Fibroblast of skin of back (primary cell): ENCODE measurements at places on chromosomes 16 and 17.
A peak's percentile ranks its signal among the peaks of the same experiment; 100 is the strongest.

GRCh38 chr16:81657224-81657623 lies 121.9 kb upstream of the PLCG2 start:
- no peak for DNase-seq

DNA sequence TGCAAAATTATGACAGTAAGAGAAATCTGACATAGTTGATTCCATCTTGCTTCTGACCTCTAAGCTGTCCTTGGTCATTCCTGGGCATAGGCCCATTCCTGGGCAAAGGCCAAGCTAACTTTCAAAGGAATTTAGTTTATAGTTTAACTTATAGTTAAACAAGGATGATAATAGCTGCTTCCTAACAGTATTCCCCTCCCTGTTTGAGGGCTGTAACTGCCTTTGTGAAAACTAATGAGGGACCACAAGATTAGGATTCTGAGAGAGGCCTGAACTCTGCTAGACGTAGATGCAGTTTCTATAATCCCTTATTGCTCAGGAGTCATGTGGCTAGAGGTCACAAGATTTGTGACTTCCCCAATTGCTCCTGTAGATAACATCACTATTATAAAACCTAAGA lies 80.2 kb upstream of the ASIC2 start:
- no peak for DNase-seq

DNA sequence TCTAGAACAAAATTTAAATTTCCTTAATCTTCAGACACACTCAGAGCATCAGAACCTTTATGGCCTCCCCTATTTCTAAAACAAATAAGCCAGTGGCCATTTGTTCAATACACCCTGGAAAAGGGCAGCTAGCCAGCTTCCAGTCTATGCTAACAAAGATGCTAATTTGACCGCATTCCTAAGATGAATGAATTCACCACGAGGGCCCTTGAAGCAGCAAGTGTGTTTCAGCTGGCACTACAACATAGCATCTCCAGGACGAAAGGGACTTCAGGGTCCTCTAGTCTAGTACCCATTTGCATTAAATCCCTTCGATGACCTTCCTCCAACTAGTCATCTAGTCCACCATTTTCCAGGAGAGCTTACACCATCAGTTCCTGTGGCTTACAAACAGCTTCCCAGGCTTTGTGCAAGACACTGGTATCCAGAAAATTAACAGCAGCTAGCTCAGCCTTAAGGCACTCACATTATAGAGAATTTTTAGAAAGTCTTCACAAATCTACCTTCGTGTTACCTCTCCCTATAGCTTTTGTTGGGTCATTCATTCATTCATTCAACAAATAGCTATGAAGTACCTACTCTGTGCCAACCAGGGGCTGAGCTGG lies 10.9 kb downstream of the KRT37 start:
- peak; percentile 40 for DNase-seq

DNA sequence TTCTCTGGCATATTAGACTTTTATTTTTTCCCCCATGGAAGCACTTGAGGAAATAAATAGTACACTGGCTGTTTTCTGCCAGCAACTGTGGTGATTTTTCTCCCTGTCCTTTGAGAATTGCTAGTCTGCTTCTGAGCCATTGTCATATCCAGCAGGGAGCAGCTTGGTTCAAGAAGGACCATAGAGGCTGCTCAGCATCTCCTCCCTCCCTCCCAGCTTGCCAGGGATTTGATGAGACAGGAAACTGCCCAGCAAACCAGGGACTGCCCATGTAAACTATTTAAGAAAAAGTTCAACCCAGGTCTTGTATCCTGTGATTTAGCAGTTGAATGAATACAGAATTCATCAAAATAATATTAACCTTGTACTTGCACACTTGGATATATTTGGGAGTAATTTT lies 39.5 kb downstream of the CYB5B start:
- DNase-seq = no peak

- no peak for DNase-seq
Measured at GRCh38 chr17:45743626-45744326, 40.3 kb upstream of the CRHR1 start.

DNA sequence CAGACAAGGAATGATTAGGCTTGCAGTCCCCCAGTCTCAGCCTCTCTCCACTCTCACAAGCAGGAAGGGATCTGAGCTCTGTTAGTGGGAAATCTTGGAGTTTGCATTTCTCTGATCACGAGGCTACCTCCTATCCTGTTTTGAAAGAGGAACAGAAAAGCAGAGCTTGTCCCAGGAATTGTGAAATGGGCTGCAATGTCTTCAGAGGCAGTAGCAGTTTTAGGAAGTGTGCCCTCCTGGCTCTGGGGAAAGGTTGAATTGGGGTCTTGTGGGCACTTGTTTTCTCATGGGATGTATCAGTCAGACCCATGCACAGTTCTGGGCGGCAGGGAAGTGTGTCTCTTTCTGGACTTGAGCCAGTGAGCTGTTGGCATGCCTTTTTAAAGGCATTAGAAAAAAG lies 22.8 kb downstream of the NUP85 start:
- DNase-seq = no peak

DNA sequence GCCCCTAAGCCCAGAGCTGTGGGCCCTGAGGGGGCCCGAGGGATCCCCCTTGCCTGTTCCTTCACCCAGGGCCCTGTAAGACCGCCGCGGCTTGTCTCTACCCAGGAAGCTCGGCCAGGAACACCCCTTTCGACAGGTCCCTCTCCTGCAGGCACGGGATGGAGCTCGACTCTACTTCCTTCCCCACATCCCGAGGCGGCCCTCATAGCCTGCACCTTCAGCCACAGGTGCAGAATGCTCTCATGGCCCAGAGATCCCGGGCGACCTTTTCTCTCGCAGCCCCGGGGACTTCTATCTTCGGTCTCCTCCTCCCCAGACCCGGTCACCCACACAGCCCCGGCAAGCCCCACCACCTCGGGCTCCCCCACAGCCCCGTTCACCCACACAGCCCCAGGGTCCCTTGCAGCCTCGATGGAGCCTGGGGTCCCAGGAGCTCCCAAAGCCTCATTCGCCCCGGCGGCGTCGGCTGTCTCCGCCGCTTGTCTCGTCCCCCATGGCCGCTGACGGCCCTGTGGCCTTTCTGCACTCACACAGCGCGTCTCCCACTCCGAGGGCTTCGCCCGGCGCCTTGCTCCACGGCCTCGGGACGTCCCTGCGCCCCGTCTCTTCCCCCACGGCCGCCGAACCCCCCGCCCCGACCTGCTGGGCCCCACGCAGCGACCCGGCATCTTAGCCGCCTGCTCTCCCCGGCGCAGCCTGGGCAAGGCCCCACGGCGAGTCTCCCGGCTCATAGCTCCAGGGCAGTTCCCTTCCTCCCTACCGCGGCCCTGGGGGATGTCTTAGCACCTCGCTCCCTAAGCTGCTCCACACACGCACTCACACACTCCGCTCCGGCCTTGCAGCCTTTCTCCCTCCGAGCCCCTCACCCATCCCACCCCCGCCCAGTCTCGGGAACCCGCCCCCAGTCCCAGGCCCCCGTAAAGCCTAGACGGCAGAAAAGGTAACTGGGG lies 650 bp downstream of the KIAA0753 start:
- peak; percentile 46 for DNase-seq

GRCh38 chr17:6683081-6683684 lies 30.0 kb downstream of the SLC13A5 start:
- DNase-seq = no peak

GRCh38 chr16:87685766-87686165 lies 80.0 kb downstream of the KLHDC4 start:
- no peak for DNase-seq

GRCh38 chr17:33178681-33179080 lies 114.4 kb downstream of the ASIC2 start:
- DNase-seq = no peak

GRCh38 chr17:45910667-45911066 lies 16.3 kb downstream of the MAPT start:
- no peak for DNase-seq

DNA sequence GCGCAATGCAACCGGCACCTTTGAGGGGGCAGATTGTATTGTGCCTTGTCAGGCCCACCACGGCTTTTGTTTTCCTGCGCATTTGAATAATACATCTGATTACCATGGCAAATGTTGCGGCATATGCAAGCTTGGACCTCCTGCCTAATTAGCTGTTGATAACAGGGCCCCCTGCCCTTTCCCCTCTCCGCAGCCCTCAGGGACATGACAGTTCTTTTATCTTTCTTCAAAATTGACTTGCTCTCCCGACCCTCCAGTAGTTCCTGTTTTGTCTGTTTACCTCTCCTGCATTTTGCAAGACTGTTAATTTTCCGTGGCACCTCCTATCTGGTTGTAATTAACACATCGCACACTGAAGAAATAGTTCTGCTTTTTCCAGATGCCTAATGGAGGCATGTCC lies 86.8 kb downstream of the RBFOX1 start:
- no peak for DNase-seq

- DNase-seq = peak; percentile 15
Measured at GRCh38 chr17:51730303-51731050, 428.0 kb downstream of the CA10 start.

GRCh38 chr17:56597495-56597990 lies 4.0 kb downstream of the NOG start:
- peak; percentile 67 for DNase-seq

- DNase-seq = no peak
Measured at GRCh38 chr17:79159926-79160325, 85.3 kb downstream of the ENGASE start.

DNA sequence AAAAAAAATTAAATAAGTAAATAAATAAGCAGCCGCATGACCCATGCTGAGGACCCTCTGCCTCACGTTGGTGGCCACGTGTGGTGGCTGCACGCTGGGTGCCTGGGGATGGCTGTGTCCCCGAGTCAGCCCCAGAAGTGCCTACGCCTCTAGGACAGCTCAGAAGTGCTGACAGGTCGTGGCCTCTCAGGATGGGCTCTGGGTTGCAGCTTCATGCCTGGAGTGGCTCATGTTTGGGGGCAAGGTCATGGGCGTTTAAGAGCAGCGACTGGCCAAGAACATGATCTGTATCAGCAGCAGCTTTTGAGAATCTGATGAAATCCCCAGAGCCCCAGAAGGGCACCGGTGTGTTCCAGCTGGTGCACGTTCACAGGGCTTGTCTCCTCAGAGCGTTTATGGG lies 26.8 kb upstream of the CAPN15 start:
- DNase-seq = no peak
